Activated T-helper 1 cell treated with anti-CD3 and anti-CD28 coated beads, Interleukin-12 subunit alpha, Interleukin-12 subunit beta, Interleukin-2, Interleukin-4 antibody, amounts not matched to agents 30 ng/mL and 10 ng/mL and 1 ng/mL, durations not matched to agents 14 hours and 24 hours and 36 hours (primary cell): ENCODE measurements at places on chromosomes 2 and 18. TPM values are rescaled to one million over a fixed set of nuclear protein-coding genes. Genes with fewer than 3 reads are reported as not detected.

- H3K27ac ChIP-seq, result no peak overlapping the region
- H3K27me3 ChIP-seq, result peaks cover 5% of the 10 kb centered on the region
- H3K4me1 ChIP-seq, result no peaks in the 10 kb centered on the region
- H3K36me3 ChIP-seq, result no peaks in the 10 kb centered on the region
- no peak overlapping the region for H3K4me3 ChIP-seq
These were observed 26.7 kb downstream of the UPP2 start for GRCh38 chr2:158128168-158128973.

DNA sequence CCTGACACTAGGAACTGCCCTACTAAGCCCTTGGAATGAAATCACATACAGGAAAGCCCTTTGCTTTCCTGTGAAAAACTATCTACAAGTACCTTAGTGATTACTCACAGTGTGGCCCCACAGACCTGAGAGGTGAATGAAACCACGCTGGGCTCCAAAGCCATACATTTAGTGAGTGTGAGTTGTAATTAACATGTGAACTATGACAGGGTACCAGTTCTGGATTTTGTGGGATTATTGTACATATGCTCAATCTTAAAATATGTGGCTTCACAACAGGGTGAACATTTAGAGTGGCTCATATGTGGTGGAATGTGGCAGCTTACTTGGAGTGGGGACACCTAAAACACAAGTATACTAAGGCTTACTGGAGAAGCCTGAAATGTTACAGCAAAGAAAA, 12.3 kb downstream of the KCTD1 start:
- no peaks in the 10 kb centered on the region for H3K4me1 ChIP-seq
- H3K27me3 ChIP-seq, result no peaks in the 10 kb centered on the region
- no peaks in the 10 kb centered on the region for H3K36me3 ChIP-seq

Gene RIF1
- 82.4 and 82.7 TPM in 2 replicates for total RNA-seq

- H3K4me3 ChIP-seq, result no peak overlapping the region
- no peak for DNase-seq
- no peak overlapping the region for H3K27ac ChIP-seq
- H3K27me3 ChIP-seq, result no peaks in the 10 kb centered on the region
These were observed 202.6 kb downstream of the HDAC4 start for GRCh38 chr2:239198221-239198620.

DNA sequence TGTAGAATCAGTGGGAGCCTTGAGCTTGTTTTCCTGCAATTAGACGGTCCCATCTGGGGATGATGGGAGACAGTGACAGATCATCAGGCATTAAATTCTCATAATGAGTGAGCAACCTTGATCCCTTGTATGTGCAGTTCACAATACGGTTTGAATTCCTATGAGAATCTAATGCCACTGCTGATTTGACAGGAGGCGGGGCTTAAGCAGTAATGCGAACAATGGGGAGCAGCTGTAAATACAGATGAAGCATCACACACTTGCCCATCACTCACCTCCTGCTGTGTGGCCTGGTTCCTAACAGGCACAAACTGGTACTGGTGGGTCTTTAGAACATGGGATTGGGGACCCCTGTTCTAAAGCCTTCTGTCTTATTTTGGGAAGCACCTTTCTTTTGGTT, 17.9 kb upstream of the NYAP2 start:
- H3K36me3 ChIP-seq, result no peaks in the 10 kb centered on the region
- H3K4me3 ChIP-seq, result no peak overlapping the region
- no peaks in the 10 kb centered on the region for H3K4me1 ChIP-seq
- H3K27ac ChIP-seq, result no peak overlapping the region
- H3K27me3 ChIP-seq, result peaks cover 4% of the 10 kb centered on the region

GRCh38 chr18:22069916-22070315, 99.5 kb upstream of the GATA6 start:
- no peaks in the 10 kb centered on the region for H3K27me3 ChIP-seq
- H3K36me3 ChIP-seq, result no peaks in the 10 kb centered on the region
- H3K4me1 ChIP-seq, result no peaks in the 10 kb centered on the region

DNA sequence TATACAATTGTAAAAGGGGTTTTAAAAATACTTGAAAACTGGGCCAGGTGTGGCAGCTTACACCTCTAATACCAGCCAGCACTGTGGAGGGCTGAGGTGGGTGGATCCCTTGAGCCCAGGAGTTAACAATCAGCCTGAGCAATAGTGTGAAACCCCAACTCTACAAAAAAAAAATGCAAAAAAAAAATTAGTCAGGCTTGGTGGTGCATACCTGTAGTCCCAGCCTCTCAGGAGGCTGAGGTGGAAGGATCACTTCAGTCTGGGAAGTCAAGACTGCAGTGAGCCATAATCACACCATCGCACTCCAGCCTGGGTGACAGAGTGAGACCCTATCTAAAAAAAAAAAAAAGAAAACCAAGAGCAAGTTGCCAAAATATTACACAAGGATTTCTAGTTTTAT, 182.7 kb downstream of the UBE2E3 start:
- no peak overlapping the region for H3K4me3 ChIP-seq
- no peak for DNase-seq
- H3K27me3 ChIP-seq, result no peaks in the 10 kb centered on the region
- H3K4me1 ChIP-seq, result peaks cover 44% of the 10 kb centered on the region
- H3K27ac ChIP-seq, result peak overlapping the region; percentile 56

GRCh38 chr2:44578471-44579093, 216.8 kb downstream of the CAMKMT start:
- H3K4me1 ChIP-seq, result peaks cover 29% of the 10 kb centered on the region
- H3K4me3 ChIP-seq, result peak overlapping the region; percentile 24
- DNase-seq, result no peak
- H3K27ac ChIP-seq, result peak overlapping the region; percentile 76

DNA sequence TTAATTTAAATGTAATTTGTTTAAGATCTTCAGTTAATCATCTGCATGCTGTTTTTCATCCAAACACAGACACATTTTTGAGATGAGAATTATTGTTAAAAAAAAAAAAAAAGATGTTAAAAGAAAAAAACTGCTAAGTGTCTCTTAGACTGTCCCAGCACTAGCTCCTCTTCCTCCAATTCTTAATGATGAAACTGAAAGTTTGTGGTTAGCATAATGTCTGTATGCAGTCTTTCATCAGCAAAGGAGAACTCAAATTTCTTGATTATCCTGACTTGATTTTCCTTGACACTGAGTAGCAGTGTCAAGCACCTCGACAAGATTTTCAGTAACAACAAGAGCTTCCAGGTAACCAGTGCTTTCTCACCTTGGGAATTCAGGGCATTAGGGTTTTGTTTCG, 274.4 kb downstream of the LRRTM1 start:
- no peaks in the 10 kb centered on the region for H3K27me3 ChIP-seq
- H3K4me1 ChIP-seq, result no peaks in the 10 kb centered on the region
- no peak overlapping the region for H3K4me3 ChIP-seq
- H3K27ac ChIP-seq, result no peak overlapping the region
- no peaks in the 10 kb centered on the region for H3K36me3 ChIP-seq

- no peak overlapping the region for H3K4me3 ChIP-seq
- H3K36me3 ChIP-seq, result no peaks in the 10 kb centered on the region
- H3K27me3 ChIP-seq, result no peaks in the 10 kb centered on the region
- peak; percentile 42 for DNase-seq
These were observed 326.2 kb upstream of the SOX11 start for GRCh38 chr2:5365871-5366461.

DNA sequence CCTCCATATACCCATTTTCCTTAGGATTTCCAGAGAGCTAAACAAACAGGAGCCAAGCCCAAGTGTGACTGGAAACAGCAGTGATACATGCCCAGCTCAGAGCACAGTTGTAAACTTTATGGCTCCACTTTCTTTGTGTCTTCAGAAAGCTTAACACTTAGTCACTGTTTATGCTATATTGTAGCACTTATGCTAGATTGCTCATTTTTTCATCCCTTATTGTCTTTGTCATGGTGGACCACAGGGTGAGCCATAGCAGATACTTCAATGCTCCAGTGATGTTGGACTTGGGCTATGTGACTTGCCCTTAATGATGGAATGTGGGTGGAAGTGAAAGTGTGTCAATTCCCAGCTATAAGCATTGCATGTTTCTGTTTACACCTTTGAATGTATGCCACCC, 401.6 kb downstream of the METTL4 start:
- H3K27me3 ChIP-seq, result no peaks in the 10 kb centered on the region
- no peak for DNase-seq
- no peak overlapping the region for H3K4me3 ChIP-seq
- H3K36me3 ChIP-seq, result no peaks in the 10 kb centered on the region
- H3K27ac ChIP-seq, result no peak overlapping the region
- no peaks in the 10 kb centered on the region for H3K4me1 ChIP-seq

GRCh38 chr18:53785811-53786210, 438.7 kb downstream of the MBD2 start:
- H3K4me3 ChIP-seq, result no peak overlapping the region
- DNase-seq, result no peak
- no peak overlapping the region for H3K27ac ChIP-seq
- H3K36me3 ChIP-seq, result no peaks in the 10 kb centered on the region
- H3K27me3 ChIP-seq, result no peaks in the 10 kb centered on the region
- no peaks in the 10 kb centered on the region for H3K4me1 ChIP-seq

- no peak for DNase-seq
- no peak overlapping the region for H3K27ac ChIP-seq
- peaks cover 6% of the 10 kb centered on the region for H3K4me1 ChIP-seq
- H3K4me3 ChIP-seq, result peak overlapping the region; percentile 83
- H3K27me3 ChIP-seq, result peaks cover 40% of the 10 kb centered on the region
These were observed 1.2 kb upstream of the BIN1 start for GRCh38 chr2:127108090-127108523.

DNA sequence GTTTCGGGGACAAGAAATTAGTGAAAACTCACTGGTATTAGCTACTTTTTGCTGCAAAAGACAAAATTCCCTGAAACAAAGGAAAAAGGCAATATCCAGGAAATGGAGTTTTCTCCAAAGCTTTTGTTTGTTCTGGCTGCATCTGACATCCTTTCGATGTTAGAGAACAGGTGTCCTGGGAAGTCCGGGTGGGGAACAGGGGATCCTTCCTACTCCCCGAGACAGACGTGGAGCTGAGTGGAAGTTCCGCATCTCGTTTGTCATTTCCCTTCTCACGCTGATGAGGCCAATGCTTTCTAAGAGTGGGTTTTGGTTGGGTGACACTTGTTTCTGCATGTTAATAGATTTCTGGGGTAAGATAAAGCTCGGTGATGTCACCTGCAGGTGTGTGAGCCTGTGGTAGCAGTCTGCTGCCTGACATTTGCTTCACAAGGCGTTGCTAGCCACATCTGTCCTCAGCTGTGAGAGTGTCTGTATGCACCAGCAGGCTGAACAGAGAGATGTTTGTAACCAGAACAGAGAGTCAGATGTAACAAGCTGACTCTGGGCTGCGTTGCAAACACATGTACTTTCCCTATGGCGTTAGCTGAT, 125.9 kb downstream of the ACOXL start:
- peak overlapping the region; percentile 87 for H3K27ac ChIP-seq
- peaks cover 76% of the 10 kb centered on the region for H3K4me1 ChIP-seq
- peaks cover 37% of the 10 kb centered on the region for H3K27me3 ChIP-seq
- H3K4me3 ChIP-seq, result peak overlapping the region; percentile 80
- no peaks in the 10 kb centered on the region for H3K36me3 ChIP-seq

Gene IAH1
- 78.6 and 89.3 TPM in 2 replicates for total RNA-seq

DNA sequence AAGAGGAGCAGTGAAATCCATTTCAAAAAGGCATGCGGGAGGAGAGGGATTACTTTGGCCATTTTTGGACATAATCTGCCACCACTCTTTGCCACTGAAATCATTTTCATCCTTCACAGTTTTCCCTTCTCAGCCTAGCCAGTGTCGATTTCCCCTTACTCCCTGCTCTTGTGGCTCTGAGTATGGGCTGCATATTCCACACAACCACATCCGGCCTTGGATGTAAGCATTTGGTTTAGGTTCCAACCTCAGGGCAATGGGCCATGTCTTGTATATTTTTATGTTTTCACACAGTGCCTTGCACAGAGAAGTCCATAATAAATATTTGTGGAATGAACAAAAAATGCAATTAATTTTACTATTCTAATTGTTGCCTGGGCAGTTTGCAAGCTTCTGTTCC, 7.7 kb upstream of the SERPINE2 start:
- DNase-seq, result no peak
- peaks cover 55% of the 10 kb centered on the region for H3K27me3 ChIP-seq
- no peak overlapping the region for H3K4me3 ChIP-seq
- H3K4me1 ChIP-seq, result no peaks in the 10 kb centered on the region
- no peak overlapping the region for H3K27ac ChIP-seq

DNA sequence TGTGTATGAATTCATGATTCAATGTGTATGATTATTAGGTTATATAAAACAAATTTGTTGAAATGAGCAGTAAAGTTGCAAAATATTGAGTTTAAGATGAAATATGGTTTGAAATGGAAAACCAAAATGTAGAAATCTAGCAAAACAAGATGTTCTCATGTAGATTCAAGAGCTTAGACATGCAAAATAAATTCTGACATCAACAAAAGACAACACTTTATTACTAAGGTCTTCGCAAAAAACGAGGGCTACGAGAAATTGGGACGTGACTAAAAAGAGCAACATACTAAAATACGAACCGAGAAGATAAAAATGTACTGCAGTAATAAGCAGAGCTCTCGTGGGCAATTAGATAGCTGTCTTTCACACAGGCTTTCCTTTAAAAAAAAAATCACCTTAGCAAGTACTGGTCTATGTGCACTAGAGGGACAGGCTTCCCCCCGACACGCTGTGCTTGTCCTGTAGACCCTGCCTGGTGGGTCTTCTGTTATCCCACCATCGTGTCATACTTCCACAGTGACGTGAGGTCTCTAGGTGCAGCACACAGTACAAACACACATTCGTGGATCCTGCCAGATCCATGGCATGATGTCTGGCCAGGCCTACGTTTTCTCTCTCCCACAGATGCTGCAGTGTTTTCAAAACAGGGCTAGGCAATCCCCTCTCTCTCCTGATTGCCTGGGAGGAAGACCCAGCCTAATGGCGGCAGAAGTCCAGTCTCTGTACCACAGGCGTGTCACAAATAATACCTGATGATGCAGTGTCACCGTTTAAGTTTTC, 240.8 kb downstream of the TCF4 start:
- H3K27me3 ChIP-seq, result peaks cover 8% of the 10 kb centered on the region
- DNase-seq, result no peak
- H3K4me1 ChIP-seq, result no peaks in the 10 kb centered on the region
- H3K27ac ChIP-seq, result no peak overlapping the region
- no peak overlapping the region for H3K4me3 ChIP-seq
- no peaks in the 10 kb centered on the region for H3K36me3 ChIP-seq

GRCh38 chr2:58046335-58046584, 346 bp upstream of the VRK2 start:
- DNase-seq, result no peak
- peaks cover 44% of the 10 kb centered on the region for H3K4me1 ChIP-seq
- H3K27me3 ChIP-seq, result no peaks in the 10 kb centered on the region
- peak overlapping the region; percentile 94 for H3K27ac ChIP-seq
- H3K4me3 ChIP-seq, result peak overlapping the region; percentile 88

- no peaks in the 10 kb centered on the region for H3K27me3 ChIP-seq
- no peak for DNase-seq
- H3K27ac ChIP-seq, result peak overlapping the region; percentile 96
- H3K4me3 ChIP-seq, result peak overlapping the region; percentile 92
- H3K36me3 ChIP-seq, result peaks cover 18% of the 10 kb centered on the region
These were observed 31.7 kb downstream of the LPIN2 start for GRCh38 chr18:2981212-2981728.

Gene KCNG2
- not detected in 2 replicates for total RNA-seq

DNA sequence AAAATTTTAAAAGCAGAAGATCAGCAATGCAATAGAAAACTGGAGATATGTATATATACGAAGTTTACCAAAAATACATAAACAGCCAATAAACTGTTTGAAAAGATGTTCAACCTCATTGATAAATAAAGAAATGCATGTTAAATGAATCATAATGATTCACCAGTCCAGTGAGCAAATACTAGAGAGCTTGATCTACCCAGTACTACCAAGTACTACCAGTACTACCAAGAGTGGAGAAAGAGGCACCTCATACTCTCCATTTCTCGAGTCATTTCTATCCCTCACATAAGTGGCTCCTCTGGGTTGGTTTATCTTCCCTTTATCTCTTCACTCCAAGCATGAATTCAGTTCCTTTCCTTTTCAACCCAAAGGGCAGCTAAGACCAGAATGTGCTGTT, 138.9 kb downstream of the MREG start:
- no peak overlapping the region for H3K27ac ChIP-seq
- H3K4me1 ChIP-seq, result no peaks in the 10 kb centered on the region
- H3K27me3 ChIP-seq, result peaks cover 8% of the 10 kb centered on the region
- no peak overlapping the region for H3K4me3 ChIP-seq

Gene NT5C1B
- not detected in 2 replicates for total RNA-seq
